AG09309 (cell line): ENCODE measurements at places on chromosomes 1 and 21.

GRCh38 chr1:186903374-186904136, 74.8 kb downstream of the PLA2G4A start:
- DNase-seq = no peak

- DNase-seq = no peak
These were observed 1.5 kb downstream of the HIPK1 start for GRCh38 chr1:113930499-113931161.

DNA sequence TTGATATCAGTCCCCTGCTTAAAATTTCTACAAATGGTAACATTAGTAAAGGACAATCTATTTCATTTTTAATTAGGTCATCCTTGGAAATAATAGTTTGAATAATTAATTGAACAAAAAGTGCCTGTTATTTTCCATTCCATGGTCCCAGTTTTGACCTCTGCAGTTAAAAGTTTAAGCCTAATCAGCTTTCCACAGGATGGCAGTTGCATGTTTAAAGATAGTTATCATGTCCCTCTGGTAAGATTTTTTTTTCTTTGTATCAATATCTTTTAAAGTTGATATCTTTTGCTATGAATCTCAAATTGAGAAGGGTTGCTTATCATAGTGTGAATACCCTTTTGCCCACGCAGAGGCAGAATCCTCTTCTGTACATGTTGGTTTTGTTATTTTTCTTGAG, 90.4 kb downstream of the HS2ST1 start:
- DNase-seq = no peak

GRCh38 chr21:37436174-37436573, 69.6 kb downstream of the DYRK1A start:
- no peak for DNase-seq

GRCh38 chr1:168455764-168456163, 88.0 kb downstream of the XCL2 start:
- DNase-seq = no peak

GRCh38 chr1:186887203-186887602, 58.5 kb downstream of the PLA2G4A start:
- DNase-seq = no peak

GRCh38 chr1:107802654-107803053, 162.3 kb downstream of the VAV3 start:
- no peak for DNase-seq

DNA sequence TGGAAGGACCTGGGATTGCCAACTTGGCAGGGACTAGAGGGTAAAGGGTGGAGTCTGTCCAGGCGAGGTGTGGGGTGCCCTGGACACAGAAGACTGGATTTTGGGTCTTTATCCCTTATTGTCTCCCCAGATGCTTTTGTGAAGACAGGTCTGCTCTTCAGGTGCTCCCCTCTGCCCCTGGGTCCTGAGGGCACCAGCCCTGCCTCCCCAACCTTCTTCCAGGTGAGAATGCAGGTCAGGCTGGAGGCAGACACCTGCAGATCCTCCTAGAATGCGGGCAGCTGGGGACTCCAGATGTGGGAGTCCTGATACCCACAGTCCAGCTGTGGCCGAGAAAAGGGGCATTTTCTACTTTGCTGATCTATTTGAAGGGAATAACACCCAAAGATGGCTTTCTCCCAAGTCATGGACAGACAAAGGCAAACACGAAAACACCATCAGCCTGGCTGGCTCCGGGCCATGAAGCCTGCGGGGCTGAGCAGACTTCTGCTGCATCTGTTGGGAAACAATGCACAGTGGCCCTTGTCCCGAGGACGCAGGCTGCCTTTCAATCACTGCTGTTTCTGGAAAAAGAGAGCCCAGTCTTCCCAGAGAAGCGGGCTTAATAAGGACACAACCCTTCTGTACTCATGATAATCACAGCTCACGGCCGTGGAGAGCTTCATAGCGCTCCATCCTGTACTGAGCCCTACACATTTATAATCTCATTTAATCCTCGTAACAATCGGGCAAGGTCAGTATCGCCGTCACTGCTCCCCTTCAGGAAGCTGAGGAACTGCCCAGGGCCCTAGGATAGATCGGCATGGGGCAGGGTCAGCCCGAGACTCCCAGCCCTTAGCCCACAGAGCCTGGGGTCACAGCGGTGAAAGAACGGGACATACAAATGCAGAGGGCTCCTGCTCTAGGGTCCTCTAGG, 62.0 kb upstream of the ABCG1 start:
- DNase-seq = no peak

DNA sequence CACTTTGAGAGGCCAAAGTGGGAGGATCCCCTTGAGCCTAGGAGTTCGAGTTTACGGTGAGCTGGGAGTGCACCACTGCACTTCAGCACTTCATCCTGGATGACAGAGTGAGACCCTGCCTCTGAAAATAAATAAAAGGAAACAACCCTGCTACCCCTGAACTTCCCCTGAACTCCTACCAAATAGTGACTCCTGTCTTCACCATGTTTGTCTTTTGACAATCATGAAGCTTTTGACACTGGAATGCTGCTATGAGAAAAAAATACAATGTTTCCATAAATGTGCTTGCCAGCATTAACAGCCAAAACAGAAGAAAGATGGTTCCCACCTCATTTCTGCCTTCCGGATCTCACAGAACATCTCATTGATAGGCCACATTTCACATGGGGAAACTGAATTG, 10.4 kb downstream of the ZBTB8A start:
- DNase-seq = no peak

GRCh38 chr1:206591696-206592095, 20.6 kb downstream of the EIF2D start:
- DNase-seq = no peak

GRCh38 chr1:9600861-9601834, 12.4 kb downstream of the TMEM201 start:
- DNase-seq = no peak

DNA sequence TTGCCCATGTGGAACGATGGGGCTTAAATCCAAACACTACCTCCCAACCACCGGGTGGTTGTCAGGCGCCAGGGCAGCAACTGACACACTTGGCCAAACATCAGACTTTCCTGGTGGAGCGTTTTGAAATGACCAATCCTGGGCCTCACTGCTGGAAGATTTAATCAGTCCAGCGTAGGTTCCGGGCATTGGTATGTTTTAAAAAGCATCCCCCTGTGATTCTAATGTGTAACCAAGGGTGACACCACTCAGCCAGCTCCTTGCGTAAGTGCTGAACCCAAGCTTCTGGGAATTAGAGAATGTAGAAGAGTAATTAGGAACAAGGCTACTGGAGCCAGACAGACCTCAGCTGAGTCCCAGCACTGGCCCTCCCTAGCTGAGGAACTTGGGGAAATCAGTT, 44.8 kb upstream of the KAZN start:
- DNase-seq = no peak

- no peak for DNase-seq
These were observed 96.6 kb downstream of the RAVER2 start for GRCh38 chr1:64841330-64842065.

DNA sequence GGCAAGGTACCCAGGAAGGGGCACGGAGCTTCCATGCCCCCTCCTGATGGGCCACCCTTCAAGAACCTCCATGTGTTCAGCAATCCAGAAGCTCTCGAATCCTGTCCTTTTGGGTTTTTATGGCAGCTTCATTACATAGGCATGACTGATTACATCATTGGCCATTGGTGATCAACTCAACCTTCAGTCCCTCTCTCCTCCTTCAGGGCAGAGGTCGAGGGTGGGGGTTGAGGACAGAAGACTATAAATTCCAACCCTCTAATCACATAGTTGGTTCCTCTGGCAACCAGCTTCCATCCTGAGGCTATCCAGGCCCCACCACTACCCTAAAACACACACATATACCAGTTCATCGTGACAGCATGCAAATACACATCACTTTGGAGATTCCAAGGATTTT, 135.7 kb downstream of the ZNF281 start:
- no peak for DNase-seq

- no peak for DNase-seq
These were observed 14.0 kb downstream of the NAV1 start for GRCh38 chr1:201552941-201553351.

GRCh38 chr1:224273641-224274040, 56.3 kb downstream of the NVL start:
- DNase-seq = peak; percentile 1

GRCh38 chr1:112579801-112580510, 39.0 kb downstream of the ST7L start:
- DNase-seq = peak; percentile 34

DNA sequence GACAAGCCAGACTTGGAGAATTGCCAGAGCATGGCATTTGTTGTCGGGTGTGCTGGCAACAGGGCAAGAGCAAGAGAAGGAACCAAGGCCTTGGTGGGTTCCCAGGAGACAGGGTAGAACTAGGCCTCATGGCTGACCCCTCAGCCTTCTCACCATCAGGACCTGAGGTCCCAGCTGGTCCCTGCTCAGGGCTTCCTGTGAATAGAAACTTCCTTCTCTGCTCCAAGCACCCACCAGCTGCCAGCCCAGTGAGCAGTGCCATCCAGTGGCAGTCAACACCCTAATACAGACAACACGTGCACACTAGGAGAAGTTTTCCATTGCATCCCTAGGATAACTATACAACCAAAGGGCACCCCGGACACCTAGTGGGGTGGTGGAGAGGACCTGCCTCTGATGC, 22.8 kb downstream of the S100A6 start:
- DNase-seq = no peak

DNA sequence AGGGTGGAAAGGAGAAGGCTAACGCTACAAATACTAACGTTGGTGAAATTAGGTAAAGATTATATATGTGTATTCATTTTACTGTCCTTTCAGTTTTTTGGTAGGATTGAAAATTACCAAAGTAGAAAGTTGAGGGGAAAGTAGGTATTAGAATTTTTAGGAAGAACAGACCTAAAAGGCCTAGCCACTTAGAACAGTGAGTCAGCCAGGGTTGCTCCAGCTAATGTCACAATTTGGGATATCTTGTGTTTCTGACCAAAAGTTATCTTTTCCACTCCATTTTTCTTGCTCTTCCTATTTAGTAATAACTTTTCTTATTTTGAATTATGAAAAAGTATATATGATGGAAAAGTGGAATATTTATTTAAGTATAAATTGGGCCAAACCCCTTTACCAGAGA, 40.1 kb downstream of the F3 start:
- no peak for DNase-seq

DNA sequence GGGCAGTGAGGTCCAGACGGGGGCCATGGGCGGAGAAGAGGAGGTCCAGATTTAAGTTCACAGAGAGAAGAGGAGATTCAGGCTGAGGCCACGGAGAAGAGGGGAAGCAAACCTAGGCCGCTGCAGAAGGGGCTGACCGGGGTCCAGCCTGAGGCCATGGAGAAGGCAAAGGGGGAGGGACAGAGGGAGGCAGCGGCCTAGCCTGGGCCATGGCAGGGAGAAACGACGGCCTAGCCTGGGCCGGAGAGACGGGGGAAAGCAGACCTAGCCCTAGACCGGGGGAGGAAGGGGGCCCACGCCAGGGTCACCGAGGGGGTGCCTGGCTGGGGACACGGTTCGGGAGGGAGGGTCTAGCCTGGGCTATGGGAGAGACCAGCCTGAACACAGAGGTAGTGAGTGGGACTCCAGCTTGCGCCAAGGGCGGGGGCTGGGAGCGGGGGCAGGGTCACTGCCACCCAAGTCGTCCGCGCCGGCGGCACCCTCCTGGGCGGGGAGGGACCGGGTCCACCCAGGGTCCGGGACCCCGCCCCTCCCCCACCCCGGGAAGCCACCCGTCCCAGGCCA, 459 bp downstream of the CAPZB start:
- no peak for DNase-seq

DNA sequence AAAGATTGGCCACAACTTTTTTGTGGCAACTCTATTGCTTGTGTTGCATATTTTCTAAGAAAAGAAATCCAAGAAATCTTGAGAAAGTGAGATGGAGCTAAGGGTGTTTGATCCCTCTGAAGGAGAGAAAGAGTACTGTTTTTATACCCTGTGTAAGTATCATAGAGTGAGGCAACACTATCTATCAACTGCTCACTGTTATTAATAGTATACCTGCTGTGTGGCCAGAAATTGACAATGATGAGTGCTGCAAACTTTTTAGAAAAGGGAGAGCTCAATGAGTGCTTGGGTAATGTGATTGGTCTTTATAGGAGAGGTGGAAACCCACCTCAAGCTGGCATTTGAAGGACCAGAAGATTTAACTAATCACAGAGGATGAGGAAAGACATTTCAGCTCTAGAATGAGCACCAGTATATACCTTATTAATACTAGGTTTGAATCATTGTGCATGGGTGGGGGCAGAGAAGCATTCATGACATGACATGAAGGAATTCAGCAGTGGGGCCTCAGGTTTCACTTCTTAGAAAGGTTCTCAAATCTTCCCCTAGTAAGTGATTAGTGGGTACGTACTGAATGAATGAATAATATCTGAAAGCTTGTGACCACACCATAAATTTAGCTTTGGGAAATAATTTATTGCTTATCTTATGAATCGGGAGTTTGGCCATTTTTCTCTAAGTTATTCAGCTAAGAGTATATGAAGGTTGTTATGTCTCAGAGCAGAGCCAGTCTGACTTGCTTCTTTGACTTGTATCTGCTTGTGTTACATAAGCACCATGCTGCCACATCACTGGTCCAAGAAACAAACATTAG, 169.2 kb upstream of the SGIP1 start:
- peak; percentile 64 for DNase-seq

DNA sequence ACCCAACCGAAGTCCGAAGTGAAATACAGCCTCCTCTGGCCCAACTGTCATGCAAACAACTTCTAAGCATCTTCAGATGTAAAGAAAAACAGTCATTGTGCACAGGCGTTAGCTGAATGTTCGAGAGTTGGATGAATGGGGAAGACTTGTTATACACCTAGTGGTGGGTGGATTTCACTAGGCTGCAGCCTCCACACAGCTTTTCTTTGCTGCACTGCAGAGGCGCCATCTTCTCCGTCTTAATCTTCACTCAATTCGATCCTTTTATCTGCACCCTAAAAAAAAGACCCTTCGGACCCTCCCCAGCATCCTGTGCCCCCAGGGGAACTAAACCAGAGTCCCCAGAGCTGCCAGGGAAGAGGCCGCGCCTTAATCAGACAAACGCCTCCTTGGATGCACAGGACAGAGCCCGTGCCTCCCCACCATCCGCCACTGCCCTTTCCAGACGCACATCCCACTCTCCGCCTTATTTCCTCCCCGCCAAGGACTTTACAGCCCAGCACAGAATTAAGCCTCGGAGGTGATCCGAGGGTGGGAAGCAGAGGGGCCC, 1.4 kb downstream of the APP start:
- DNase-seq = no peak

DNA sequence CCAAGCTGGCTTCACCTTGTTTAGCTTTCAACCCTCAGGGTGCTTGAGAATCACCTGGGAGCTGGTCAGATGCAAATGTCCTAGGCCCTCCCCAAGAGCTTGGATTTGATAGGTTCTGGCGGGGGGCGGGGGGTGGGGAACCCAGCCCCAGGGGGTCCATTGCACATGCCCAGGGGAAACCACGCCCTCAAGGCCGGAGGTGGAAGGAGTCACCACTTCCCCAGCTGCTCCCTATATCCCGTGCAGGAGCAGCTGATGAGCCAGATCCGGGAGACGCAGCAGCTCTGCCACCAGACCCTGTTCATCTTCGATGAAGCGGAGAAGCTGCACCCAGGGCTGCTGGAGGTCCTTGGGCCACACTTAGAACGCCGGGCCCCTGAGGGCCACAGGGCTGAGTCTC, 5.8 kb downstream of the TOR3A start:
- DNase-seq = no peak
